ENCODE measurements at places on chromosomes 5 and 9.

- DNase-seq = no peak
Measured at GRCh38 chr9:111195766-111196165, 134.3 kb downstream of the OR2K2 start.

DNA sequence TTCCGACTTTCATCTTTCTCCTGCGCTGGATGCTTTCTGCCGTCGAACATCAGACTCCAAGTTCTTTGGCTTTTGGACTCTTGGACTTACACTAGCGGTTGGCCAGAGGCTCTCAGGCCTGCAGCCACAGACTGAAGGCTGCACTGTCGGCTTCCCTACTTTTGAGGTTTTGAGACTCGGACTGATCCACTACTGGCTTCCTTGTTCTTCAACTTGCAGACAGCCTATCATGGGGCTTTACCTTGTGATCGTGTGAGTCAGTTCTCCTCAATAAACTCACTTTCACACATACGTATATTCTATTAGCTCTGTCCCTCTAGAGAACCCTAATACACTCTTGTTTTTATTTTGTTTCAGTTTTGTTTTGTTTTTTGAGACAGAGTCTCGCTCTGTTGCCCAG lies 10.3 kb downstream of the FKBP15 start:
- DNase-seq = no peak

GRCh38 chr9:79000230-79001002 lies 571.3 kb upstream of the TLE4 start:
- no peak for DNase-seq

DNA sequence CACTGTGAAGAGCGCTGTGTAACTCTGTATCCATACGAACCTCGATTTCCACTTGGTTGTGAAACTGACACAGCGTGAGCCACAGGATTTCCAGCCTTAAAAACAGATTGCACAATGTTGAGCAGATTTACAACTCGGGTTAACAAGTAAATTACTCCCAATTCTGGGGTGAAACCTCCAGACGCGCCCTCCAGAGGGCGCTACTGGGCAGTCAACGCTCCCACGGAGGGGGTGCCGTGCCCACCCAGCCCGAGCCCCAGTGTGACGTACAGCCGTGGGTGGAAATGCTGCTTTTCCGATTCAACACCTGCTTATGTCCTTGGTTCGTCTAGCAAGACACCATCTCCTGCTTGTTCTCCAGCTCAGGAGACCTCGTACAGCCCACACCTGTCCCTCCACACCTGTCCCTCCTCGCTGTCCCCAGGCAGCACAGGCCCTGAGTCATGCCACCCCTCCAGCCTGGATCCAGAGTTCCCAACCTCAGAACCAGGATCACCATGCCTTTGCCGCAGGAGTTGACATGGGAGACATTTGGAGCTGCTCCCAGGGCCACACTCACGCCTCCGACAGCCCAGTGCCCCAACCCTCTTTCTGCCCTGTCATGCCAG lies 34.4 kb upstream of the SLC6A3 start:
- no peak for DNase-seq

GRCh38 chr5:165876538-165876937 lies 2371.1 kb downstream of the MAT2B start:
- no peak for DNase-seq

GRCh38 chr5:7882926-7883325 lies 14.0 kb downstream of the MTRR start:
- DNase-seq = no peak

DNA sequence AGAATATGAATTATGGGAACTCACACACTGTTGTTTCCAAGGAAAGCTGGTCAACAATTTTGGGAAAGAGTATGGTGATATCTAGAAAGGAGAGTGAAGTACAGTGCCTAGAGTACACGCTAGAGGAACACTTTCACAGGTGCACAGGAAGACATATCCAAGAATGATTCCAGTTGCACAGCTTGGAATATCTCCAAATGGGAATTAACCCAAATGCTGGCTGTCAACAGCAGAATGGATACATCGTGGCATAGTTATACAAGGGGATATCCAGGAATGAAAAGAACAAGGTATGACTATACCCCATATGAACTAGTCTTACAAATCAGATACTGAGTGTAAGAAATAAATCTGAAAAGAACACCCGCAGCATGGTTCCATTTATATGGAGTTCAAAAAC lies 231.3 kb downstream of the FSTL4 start:
- DNase-seq = no peak

DNA sequence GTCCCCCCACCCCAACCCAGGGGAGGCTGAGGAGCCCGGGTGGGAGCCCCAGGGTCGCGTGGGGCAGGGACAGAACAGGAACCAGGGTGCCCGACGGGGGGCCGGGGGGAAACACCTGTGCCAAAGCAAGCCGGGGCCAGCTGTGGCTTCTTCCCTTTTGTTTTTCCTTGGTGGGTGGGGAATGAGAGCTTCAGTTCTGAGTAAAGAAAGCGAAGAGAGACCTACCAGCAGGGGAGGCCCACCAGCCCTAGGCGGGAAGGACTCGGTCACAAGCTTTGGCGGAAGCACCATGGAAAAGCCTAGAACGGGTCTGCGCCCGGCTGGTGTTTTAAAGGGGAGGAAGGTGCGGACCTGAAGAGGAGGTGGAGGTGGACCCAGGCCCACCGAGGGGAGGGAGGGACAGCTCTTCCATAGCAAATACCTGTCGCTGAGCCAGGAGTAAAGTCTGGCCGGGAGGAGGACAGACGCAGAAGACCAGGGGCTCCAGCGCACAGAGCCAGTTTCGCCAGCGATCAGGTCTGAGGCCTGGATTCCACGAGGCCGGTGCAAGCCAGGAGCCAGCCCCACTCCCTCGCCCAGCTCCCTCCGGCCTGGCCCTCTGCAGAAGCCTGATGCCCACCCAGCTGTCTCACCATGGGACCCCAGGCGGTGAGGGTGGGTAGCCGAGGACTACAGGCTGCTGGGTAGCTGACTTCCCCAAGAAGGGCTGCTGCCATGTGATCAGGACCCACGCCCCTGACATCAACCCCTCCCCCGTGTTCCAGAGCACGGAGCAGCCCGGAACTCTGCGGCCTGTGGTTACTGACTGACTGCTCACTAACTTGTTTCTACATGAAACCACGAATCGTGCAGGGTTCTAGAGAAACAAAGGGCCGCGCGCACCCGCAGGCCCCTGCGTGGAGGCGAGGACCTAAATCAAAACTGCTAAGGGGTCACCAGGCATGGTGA lies 849 bp upstream of the MGAT1 start:
- no peak for DNase-seq
